ENCODE measurements at places on chromosomes 4 and X.

DNA sequence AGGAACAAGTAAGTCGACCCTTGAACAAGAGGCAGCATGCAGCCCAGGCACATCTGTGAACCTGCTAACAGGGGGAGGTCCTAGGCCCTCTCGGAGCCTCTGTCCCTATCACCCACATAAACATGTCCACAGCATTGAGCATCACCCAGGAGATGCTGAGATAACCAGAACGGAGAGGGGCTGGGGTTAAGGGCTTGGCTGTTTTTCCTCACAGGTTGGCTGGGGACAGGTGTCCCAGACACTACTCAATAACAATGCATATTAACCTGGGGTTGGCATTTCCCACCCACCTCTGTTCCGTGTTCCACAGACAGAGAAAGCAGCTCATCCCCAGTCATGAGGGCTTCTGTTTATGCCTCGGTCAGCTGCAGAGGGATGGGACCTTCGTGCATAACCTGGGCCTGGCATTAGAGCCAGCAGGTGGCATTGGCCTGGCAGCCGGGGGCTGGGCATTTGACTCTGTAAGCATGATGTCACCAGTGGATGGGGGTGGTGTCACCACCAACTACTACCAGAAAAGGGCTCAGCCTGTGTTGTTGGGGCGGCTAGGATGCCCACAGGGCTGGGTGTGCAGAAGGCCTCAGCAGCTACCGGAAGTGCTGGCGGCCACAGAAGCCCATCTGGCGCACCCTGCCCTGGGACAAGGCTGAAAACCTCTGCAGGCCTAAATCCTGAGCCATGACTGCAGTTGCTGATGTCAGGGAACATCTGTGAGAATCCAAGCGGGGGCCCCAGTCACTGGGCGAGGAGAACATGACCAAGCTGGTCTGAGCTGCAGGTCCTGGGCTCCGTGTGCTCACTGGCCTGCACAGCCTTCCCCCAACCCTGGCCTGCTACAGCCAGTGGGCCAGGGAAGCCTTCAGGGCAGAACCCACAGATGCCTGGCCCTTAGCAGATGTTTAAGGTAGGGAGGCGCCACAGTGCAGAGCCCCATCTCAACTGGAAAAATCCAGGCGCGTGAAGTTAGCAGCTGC is 351.4 kb downstream of the NR3C2 start:
- DNase-seq = no peak

DNA sequence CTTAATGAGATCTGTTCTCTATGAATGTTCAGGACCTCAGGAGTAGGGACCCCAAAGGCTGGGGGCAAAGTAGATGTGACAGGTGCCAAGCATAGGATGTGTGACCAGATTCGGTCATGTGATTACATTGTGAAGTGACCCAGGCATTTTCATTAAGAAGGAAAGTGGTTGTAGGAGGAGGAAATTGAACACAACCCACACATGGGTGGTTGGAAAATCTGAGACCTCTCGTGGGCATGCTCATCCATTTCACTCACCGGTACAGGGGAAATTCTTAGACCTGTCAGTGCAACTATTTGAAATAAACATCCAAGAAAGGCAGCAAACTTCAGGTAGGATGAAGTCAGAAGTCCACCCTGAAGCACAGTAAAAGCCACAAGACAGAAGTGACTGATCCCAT is 43.5 kb upstream of the CD99 start:
- no peak for DNase-seq

DNA sequence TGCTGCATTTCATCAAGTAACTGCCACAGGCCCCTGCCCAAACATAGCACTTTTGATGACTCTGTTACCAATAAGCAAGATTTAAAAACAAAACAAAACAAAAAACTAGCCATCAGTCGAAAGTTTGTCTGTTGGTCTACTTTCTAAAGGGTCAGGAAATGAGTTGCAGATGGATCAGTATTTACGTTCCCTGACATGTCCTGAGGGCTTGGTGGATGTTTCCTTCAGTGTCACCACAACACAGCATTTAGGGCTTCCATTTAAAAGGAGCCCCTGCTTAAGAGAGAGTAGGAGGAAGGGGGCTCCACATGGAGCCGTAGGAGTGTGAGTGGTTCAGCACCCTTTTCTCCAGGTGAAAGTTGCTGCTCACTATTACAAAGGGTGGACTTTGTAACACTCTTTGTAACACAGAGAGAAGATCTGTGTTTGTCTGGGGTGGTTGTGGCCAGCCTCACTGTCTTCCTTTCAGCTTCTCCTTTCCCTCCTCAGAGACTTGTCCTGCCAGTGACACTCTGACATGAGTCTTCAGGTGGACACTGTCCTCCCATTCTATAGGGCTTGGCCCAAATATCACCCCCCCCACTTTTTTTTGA is 167.5 kb upstream of the PDE5A start:
- no peak for DNase-seq

DNA sequence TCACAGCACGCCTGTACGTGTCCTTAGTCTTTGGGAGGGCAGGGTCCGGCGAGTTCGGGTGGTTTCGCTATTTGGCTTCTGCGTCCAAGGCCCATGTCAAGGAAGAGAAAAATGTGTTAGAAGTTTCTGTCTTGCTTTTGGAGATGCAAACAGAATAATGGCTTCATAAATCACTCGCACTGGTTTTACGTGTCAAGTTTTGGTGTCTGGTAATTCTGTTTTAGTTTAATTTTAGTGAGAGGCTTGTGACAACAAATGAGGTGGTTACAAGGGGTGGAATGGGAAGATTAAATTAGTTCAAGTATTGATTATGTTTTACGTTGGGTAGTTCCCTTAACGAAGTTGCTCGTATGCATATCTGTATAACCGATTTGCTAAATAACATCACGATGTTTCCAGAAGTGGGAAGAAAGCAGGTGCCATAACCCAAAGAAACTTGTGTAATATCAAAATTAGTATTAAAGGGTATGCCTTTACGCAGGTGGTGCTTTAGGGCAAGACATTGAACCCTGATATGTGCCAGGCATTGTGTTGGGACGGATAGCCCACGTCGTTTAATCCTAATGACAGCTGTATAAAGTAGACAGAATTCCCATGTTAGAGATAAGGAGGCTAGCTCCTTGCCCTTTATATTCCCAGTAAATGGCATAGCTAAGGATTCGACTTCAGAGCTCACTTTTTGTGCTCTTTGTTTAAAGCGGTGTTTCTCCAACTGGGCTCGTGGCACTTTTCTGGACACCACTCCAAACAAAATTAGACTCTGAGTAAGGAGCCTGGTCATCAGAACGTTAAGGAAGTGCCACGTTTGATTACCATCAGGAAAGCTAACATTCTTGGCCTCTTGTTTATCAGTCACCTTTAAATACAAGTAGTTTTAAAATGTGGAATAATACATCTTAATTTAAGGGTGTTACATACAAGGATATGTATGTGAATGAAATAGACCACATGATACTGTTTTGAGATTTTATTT is 843 bp downstream of the RPL34 start:
- no peak for DNase-seq

Measured in midbrain (tissue), 1 donor.